ENCODE measurements at places on chromosomes 4 and X.
A peak's percentile ranks its signal among the peaks of the same experiment; 100 is the strongest.

- DNase-seq = no peak
Measured at GRCh38 chr4:31974490-31975002, 1254.4 kb downstream of the PCDH7 start.

DNA sequence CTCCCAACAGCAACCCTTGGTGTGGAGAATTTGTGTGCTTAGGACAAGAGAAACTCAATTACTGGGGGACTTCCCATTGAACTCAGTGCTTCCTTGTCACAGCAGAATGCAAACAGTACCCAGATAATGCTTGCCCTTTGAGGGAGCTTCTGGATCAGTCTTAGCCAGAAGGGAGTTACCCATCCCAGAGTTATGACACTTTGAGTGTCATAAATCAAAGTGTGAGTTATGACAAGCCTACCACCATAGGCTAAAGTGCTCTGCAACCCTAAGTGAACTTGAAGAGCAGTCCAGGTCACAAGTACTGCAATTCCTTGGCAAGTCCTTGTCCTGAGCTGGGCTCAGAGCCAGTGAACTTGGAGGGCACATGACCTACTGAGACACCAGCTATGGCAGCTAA lies 1513.9 kb upstream of the PCDH10 start:
- DNase-seq = no peak

GRCh38 chrX:100654261-100654660 lies 10.3 kb downstream of the SRPX2 start:
- no peak for DNase-seq

DNA sequence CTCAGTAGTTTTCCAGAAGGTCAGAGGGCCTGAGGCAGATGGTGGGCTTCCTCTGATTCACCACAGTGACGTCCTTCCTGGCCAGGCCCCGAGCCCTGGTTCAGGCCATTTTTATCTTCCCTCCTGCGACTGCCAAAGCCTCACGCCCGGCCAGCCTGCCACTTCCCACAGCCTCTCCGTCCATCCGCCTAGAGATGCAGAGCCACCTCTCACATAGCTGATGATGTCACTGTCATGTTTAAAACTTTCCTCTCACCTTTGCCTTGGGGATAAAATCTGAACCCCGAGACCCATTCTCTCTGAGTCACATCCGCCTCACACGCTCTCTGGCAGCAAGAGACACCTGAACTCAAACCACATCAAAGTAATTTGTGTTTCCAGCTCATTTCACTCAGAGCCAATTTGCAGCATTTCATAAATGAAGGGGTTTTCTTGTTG lies 175.3 kb downstream of the QDPR start:
- DNase-seq = peak; percentile 69

DNA sequence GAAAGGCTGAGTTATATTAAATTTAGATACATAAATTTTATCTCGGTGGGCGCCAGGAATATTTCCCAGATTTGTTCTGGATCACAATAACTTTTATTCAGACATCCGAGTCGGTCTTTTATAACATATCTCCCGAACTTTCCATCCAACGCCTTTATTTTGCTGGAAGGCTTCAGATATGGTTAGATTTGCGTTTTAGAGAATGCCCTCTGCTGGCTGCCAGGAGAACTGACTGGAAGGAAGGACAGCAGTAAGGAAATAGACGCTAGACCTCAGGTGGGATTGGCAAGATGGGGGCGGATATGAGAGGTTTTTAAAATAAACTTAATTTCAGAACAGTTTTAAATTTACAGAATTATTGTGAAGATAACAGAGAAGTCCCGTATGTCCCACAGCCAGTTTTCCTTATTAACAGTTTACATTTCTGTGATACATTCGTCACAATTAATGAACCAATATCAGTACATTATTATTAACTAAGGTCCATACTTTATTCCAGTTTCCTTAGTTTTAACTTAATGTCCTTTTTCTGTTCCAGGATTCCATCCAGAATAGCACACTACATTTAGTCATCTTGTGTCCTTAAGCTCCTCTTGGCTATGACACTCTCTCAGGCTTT lies 4.6 kb upstream of the KANTR start:
- DNase-seq = no peak

- no peak for DNase-seq
Measured at GRCh38 chr4:129998436-129999150, 902.6 kb downstream of the C4orf33 start.
